A549 treated with Mapracorat at 1 μM for 4 hours (cell line): ENCODE measurements at places on chromosomes 5 and 9. TPM values are rescaled to one million over a fixed set of nuclear protein-coding genes. Genes with fewer than 3 reads are reported as not detected.

Gene MARCHF6
- total RNA-seq = 46.3 to 81.6 TPM (median 68.9 TPM) in 5 replicates

Gene PTGR1
- total RNA-seq = 306 to 351 TPM (median 337 TPM) in 5 replicates

Gene ARHGAP26
- 5.2 to 9.8 TPM (median 8.3 TPM) in 5 replicates for total RNA-seq

Gene MLANA
- not detected in 5 replicates for total RNA-seq

Gene CPEB4
- total RNA-seq = 15.4 to 30.1 TPM (median 21.9 TPM) in 5 replicates

Gene PCDHGB6
- 0.08 to 0.13 TPM (median 0.12 TPM) in 5 replicates for total RNA-seq

Gene GFPT2
- total RNA-seq = 43.7 to 60.3 TPM (median 54.0 TPM) in 5 replicates

Gene SLC25A2
- not detected in 5 replicates for total RNA-seq
